ENCODE measurements at places on chromosomes 1 and 21. TPM values are rescaled to one million over a fixed set of nuclear protein-coding genes. Genes with fewer than 3 reads are reported as not detected.

FCGR1A gene
- not detected for total RNA-seq

NBPF10 gene
- total RNA-seq, result 1.9 TPM

ASTN1 gene
- total RNA-seq, result not detected

ICOSLG gene
- total RNA-seq, result under 0.01 TPM

SAMD13 gene
- total RNA-seq, result 0.83 TPM

BMP8B gene
- total RNA-seq, result not detected

ACOT11 gene
- 2.5 TPM for total RNA-seq

KRTAP6-3 gene
- total RNA-seq, result not detected

ENAH gene
- 155 TPM for total RNA-seq

ARMH1 gene
- 0.60 TPM for total RNA-seq

MSH4 gene
- total RNA-seq, result 0.35 TPM

LIPI gene
- not detected for total RNA-seq

GBP5 gene
- 0.08 TPM for total RNA-seq

TRPM2 gene
- not detected for total RNA-seq

All from smooth muscle cell of the coronary artery (primary cell).